Posterior cingulate gyrus (tissue), 11 donors: ENCODE measurements at places on chromosomes 16 and 17.

DNA sequence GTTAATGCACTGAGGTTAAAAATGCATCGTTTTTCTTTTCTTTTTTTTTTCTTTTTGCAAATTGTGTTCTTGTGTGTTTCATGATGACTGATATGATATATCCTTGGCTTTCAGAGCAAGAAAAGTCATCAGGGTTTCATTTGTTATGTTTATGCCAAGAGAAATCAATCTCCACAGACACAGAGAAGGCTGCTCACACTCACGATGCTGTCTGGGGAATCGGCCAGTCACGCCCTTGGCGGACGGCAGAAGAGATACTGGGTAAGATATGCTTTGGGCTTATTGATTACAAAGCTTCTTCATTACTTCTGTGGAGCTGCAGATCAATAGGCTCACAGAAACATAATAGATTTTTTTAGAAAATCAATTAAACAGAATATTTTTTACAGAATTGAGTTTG, 42.2 kb upstream of the TNRC6C start:
- DNase-seq, result no peak

GRCh38 chr17:49779739-49780231, 8.7 kb upstream of the KAT7 start:
- no peak for DNase-seq

- no peak for DNase-seq
Measured at GRCh38 chr16:75035410-75035968, 36.7 kb downstream of the ZNRF1 start.

GRCh38 chr16:67667453-67667816, 821 bp downstream of the C16orf86 start:
- DNase-seq, result no peak

GRCh38 chr16:2056681-2057407, 9.1 kb downstream of the TSC2 start:
- DNase-seq, result no peak
